ENCODE measurements at places on chromosomes 11 and 22.

GRCh38 chr11:109697140-109697843, 275.3 kb downstream of the C11orf87 start:
- peak; percentile 37 for DNase-seq

DNA sequence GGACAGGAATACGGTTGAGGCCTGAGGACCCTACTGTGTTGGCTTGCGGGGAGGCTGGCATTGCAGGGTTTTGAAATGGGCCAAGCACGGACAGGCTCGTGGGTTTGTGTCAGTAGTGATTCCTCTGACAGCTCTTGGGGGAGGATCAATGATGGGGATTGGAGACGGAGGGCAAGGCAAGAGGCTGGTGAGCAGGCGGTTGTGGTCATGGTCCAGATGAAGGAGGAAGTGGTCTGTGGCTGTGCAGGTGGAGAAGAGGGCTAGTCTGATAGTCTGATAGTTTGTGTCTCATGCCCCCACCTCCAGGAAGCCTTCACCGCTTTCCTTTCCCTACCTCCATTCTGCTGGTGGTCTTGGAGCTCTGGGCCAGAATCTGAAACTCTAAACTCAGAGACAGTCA, 3.0 kb downstream of the MAFF start:
- no peak for DNase-seq

DNA sequence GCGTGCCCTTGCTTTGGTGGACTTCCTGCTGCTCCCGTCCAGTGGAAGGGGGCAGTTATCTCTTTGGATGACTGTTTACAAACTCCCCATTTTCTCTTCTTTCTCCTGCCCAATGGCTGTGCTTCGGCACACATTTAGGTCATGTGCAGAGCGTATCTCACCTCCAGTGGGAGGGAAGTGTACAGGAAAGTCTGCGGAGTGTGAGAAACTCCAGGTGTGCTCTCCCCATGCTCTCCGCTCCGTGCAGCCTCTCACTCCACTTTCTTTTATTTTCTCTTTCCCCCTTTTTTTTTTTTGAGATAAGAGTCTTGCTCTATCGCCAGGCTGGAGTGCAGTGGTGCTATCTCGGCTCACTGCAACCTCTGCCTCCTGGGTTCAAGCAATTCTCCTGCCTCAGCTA, 11.9 kb upstream of the TEF start:
- DNase-seq = no peak

DNA sequence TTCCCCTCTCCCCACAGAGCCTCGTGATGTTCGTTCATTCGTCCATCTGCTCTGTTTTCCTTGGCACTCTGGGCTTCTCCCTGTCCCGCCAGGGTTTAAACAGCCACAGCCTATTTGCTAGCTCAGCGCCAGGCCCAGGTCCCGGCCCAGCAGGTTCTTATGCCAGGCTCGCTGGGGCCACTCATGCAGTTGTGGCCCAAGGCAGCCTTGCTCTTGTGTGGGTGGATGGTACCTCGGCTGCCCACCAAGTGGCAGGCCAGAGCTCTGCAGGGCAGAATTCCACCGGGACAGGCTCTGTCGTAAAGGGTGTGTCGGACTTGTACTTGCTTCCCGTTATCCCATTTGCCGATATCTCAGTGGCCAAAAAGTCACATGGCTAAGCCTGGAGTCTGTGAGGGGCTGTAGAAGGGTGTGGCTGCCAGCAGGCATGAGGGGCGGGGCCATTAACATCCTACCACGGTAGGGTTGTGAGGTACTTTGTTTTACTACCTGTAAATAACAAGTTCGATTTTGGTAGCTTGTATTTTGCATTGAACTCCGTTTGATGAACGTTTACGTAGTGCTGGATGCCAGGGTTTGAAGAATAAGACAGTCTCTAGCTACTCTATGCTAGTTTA, 7.9 kb downstream of the FAM118A start:
- DNase-seq = no peak

- peak; percentile 16 for DNase-seq
Measured at GRCh38 chr11:63614136-63614671, at the start of gene PLAAT3. TSS of gene PLAAT3 (minus strand) at chr11:63614433. CDS start at chr11:63614014, 419 bp downstream.

DNA sequence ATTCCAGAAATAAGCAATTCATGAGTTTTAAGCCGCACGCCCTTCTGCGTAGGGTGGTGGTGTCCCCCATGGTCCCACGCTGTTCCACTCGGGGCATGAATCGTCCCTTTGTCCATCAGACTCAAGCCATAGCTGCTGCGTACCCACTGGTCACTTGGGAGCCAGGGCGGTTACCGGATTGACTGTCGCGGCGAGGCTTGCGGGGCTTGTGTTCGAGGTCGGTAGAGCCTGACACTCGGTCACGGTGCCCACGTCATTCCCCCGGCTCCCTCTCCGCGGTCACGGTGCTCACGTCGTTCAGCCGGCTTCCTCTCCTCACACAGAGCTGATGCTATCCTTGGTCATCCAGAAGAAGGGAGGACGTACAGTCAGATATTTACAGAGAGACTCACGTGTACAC, 1227.0 kb downstream of the BRD1 start:
- DNase-seq = no peak

- no peak for DNase-seq
Measured at GRCh38 chr11:828506-829175, 922 bp downstream of the CRACR2B start.

- DNase-seq = no peak
Measured at GRCh38 chr11:555780-556661, 4.5 kb downstream of the LMNTD2 start.

DNA sequence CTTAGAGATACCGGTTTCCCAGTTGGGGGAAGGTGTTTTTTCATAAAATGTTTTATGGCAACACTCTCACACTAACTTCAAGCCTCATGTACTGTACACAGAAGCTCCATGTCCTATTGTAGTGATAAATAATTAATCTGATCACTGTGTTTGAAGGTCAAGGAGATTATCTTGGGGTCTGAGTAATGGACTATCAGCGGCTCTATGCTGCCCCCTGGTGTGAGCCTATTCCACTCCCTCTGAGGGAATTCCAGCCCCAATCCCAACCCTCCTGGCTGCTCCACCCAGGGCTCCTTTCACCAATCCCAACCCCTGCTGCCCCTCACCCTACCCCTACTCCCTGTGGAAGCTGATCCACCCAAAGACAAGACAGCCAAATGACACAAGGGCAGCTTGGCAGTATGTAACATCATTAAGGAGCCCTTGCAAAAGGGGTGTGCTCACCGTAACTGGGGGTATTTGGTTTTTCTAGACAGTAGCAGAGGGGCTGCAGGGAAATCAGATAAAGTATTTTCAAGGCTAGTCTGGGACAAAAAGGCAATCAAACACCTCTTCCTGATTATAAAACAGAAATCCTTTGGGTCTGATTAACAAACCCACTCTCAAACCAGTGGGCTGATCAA, 22.3 kb downstream of the HPS4 start:
- DNase-seq = peak; percentile 15

GRCh38 chr11:112520354-112520753, 259.7 kb upstream of the PLET1 start:
- no peak for DNase-seq

DNA sequence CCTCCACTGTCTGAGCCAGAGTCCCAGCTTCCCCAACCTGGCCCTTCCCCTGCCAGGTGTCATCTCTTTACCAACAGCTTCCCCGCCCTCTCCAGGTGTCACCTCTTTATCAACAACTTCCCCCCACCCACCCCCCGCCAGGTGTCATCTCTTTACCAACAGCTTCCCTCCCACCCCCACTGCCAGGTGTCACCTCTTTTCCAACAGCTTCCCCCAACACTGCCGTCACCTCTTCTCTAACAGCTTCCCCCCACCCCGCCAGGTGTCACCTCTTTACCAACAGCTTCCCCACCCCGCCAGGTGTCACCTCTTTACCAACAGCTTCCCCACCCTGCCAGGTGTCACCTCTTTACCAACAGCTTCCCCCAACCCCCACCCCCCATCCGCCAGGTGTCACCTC, 29.8 kb upstream of the TTLL12 start:
- no peak for DNase-seq

DNA sequence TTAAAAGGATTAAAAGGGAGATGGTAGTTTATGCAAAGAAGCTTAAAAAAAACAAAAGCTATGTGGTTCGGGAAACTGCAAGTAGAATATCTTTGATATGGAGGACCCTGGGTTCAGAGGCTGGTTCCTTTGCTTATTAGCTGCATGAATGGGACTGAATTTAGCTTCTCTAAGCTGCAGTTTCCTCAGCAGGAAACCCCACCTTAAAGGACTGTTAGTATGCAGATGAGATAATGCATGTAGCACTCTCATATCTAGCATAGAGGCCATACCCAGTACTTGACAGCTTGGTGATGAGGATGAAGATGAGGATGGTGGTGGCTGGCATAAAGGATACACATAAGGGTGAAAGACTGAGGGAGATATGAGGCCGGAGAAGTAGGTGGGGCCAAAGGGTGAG, 134.6 kb downstream of the RRAS2 start:
- no peak for DNase-seq

GRCh38 chr11:117643606-117644300, 153.3 kb downstream of the DSCAML1 start:
- no peak for DNase-seq

- DNase-seq = peak; percentile 77
Measured at GRCh38 chr11:90220391-90220790, 2.5 kb downstream of the CHORDC1 start.

DNA sequence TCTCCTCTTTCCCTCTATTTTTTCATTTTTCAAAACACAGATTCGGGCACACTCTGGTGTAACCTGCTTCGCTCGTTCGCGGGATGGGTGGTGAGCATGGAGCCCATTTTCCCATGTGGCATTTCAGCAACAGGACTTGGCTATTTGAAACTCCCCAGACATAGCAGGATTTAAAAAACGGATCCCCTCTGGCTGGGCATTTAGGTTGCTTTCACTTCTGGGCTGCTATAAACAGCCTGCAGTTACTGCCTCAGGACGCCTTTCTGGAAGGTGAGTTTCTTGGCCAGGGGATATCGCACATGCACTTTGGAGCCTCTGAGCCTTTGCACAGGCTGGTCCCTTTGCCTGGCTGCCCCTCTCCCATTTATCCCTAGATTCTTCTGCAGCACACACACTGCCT, 2.8 kb upstream of the MPPED1 start:
- no peak for DNase-seq

DNA sequence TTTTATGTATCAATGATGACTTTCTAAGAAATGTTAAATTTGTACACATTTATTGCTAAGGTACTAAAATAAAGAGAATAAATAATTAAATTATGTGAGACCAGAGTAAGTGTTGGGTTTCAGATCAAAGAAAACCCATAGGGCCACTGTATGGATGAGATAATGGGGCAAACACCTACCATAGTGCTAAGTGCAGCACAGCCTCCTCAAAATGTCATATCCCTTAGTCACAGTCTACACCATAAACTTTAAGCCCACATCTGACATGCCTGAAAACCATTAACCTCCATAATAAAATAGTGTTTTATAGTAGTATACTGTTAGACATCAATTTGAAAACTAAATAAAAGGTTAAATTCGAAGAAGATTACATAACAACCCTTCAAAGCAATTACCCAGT, 37.5 kb downstream of the SESN3 start:
- DNase-seq = no peak

DNA sequence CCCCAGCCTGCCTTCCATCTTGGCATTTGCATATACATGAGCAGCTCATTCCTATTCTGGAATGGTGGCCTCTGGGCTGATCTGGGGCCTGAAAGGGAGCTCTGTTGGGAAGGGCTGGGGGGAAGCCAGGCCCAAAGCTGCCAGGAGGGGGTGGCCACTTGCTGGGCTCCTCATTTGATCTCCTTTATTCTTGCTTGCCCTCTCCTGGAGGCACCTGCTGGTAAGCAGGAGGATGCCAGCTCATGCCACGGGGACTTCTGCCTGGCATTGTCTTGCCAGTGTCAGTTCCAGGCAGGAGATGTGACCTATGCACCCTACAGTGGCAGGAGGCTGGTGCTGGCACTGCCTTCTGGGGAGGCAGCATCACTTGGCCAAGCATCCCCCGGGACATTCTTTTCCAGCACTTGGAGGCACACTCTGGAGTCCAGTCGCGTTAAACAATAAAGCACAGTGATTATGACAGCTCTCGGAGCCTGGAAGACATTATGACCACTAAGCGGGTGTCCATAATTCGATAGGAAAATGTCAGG, 128.3 kb downstream of the NTM start:
- DNase-seq = no peak

DNA sequence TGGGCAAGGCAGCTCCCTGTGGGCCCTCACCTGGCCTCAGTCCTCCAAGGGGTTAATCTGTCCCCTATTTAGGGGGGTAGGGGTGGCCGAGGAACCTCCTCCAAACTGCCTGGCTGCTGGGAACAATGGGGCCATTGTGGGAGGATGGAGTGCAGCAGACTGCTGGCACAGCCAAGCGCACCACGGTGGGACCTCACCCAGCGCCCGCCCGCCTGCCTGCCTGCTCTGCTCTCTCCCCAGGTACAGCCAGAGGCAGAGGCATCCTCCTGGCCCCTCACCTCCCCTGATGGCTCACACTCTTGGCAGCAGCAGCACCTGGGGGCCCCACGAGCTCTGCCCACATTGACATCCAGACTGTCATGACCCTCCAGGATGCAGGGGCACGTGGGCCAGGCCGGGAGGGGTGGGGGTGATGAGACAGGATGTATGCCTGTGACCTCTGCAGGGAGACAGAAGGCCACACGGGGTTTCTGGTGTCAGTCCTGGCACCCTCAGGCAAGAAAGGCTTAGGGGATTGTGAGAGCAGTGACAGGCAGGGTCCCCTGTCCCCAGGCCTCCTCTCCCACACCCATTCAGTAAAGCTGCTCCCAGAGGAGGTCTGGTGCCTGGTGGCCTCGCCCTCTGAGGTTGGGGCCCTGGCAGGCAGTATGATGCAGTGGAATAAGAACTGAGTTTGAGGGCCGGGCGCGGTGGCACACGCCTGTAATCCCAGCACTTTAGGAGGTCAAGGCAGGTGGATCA, 11.4 kb downstream of the BCL9L start:
- DNase-seq = no peak

DNA sequence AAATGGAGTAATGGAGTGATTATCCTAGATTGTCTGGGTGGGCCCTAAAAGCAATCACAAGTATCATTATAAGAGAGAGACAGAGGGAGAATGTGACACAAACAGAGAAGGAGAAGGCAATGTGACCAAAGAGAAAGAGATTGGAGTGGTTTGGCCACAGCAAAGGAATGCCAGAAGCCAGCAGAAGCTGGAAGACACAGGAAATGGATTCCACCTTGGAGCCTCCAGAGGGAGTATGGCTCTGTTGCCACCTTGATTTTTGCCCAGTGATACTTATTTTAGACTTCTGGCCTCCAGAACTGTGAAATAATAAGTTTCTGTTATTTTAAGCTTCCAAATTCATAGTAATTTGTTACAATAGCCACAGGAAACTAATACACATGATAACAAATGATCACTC, 36.8 kb upstream of the OR5P2 start:
- no peak for DNase-seq

GRCh38 chr22:26377170-26377830, 51.8 kb upstream of the ASPHD2 start:
- no peak for DNase-seq

- DNase-seq = no peak
Measured at GRCh38 chr11:61172888-61173287, 11.7 kb upstream of the VPS37C start.

- no peak for DNase-seq
Measured at GRCh38 chr22:49825944-49826602, 1.6 kb downstream of the BRD1 start.

Measured in HCEC 1CT (cell line).